ENCODE measurements at places on chromosomes 2 and 18. TPM values are rescaled to one million over a fixed set of nuclear protein-coding genes. Genes with fewer than 3 reads are reported as not detected.

PCARE gene
- 0.53 TPM for total RNA-seq

CAPN10 gene
- 37.2 TPM for total RNA-seq

PIGN gene
- 34.3 TPM for total RNA-seq

CHRND gene
- total RNA-seq = not detected

XRCC5 gene
- 173 TPM for total RNA-seq

RAMP1 gene
- total RNA-seq = 26.3 TPM

MYOM1 gene
- 19.9 TPM for total RNA-seq

PDE1A gene
- total RNA-seq = 45.7 TPM

ZNF804A gene
- total RNA-seq = 0.13 TPM

DOK6 gene
- total RNA-seq = 14.1 TPM

DNA sequence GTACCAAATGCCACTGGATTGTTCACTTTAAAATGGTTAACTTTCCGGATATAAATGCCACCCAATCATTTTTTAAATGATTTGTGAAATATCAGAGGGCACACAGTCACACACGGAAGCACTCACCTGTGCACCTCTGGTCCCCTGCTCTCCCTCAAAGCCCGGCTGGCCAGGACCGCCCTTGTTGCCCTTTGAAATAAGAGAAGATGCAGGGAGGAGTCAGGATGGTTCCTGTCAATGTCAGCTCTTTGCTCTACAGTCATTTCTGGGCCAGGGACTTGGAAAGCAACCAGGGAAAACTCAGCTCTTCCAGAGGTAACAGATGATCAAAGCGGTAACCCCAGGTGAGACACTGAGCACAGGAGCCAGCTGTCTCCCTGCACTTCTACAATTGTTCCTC is 60.7 kb downstream of the COL6A3 start:
- no peak for DNase-seq

DNA sequence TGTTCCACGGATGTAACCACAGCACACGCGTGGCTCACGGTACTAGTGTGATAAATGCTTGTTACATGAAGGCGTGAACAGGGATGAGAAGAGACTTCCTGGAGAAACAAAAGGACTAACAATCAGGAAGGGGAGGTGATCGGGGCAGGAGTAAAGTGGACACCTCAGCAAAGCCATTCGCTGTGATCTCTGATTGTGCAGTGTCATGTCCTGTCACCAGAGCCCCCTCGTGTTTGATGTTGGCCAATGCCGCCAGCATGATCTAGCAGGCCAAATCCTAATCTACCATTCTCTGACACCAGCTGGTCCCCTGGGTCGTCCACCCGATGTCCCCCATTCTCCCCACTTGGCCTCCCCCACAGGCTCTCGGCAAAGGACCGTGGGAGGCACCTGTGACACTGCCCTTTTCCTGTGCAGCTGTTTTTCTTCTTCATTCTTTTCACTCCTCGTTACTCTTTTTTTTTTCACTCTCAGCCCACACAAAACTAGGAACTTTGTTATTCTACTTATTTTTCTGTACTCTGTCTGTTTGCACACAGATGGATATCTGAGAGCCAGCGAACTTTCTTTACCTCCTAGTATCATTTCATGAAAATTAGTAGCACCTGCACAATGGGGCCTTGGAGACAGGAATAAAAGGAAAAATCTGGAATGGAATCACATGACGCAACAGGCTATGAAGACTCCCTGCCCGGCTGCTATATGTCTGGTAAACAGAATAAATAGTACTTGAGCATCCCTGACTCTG is 146.8 kb downstream of the TGIF1 start:
- DNase-seq = peak; percentile 77

DNA sequence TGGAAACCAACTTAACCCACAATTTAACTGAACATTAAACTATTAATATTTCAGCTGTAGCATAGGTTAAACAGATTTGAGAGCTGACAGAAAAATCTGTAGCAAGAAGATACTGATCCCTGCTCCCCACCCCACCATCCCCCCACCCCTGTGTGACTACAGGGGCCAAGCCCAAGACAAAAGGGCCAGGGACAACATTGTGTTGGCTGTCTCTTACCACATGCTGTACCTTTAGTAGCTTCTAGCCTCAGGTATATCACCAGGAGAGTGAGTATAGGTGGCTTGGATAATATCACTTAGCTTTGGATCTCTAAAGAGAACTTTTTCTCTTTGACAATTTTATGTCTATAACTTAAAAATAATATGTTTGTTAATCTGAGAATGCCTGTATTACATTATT is 140.7 kb downstream of the AGPS start:
- DNase-seq = no peak

DNA sequence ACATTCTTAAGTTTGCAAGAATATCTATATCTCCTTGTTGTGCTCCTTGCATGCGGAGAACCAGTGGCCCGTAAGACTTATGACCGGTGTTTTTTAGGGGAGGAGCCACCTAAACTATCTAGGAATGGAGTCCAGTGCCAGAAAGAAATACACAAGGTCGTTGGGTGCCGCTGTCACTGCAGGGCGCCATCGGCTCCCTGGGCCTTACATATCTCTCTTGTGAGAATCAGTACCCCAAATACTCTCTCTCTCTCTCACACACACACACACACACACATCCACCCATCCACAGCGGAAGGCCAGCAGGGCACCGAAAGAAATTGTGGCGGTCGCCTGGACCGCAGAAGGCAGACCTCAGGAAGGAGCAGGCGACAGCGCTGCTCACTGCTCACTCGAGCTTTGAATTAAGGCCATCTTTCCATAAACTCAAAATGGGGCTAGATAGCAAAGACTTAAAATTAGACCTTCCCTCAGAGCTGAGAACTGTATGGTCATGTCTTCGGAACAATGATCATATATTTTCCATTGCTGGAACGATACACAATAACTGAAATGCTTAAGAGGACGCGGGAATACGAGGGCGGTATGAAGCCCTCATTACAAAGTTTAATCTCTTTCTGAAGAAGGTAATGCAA is 10.4 kb downstream of the NR4A2 start:
- DNase-seq = no peak

DNA sequence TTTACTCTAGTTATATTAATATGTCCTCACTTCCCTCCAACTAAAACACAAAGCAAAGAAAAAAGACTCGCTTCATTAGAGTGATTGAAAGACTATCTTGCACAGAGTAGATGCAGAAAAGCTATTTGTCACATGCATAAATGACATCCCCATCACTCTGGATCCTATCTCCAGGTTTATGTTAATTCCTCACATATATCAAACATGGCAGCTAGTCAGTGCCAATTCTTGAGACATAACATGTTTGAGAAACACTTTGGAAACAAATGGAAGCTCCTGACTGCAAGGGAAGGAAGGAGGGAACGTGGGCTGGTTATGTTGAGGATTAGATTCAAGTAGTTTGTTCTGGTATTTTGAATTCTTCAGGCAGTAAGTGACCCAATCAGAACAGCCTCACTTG is 89.8 kb upstream of the BCL2L11 start:
- no peak for DNase-seq

DNA sequence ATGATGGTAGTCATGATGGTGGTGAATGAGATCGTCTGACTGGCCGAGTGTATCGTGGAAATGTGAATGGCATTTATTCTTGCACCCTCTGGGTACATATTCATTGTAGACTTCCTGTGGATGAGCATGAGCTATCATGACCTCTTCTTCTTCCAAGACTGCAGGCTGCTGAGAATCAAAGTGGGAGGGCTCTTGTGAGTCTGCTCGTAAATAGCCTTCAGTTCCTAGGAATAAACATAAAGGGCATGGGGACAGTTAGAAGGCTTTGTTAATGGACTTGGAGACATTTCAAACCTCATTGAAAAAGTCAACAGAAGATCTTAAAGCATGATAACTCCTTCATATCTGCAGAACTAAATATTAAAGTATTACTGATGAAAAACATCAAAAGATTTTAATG is 14.9 kb downstream of the SLC39A6 start:
- no peak for DNase-seq

DNA sequence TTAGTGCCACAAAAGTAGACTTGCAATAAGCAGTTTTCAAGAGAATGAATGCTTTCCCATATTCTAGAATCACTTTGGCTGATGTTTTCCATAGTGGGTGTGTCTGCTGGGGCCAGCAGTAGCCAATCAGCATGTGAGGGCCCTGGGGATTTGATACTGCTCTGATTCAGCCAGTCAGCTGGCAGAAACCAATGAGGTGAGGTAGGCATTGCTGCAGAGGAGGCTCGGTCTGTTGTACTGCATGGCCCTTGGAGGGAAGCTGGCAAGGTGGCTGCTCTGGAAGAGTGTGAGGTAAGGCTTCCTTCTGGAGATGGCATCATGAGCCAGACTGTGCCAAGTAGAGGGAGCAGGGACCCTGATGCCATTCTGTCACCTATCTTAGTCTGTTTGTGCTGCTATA is 22.7 kb downstream of the TMEM87B start:
- DNase-seq = no peak

- no peak for DNase-seq
Observed at GRCh38 chr18:37006742-37007141, 177.8 kb downstream of the KIAA1328 start.

GRCh38 chr2:128721096-128721495 is 402.4 kb upstream of the HS6ST1 start:
- DNase-seq = no peak

GRCh38 chr2:12430407-12431133 is 286.2 kb upstream of the TRIB2 start:
- no peak for DNase-seq

DNA sequence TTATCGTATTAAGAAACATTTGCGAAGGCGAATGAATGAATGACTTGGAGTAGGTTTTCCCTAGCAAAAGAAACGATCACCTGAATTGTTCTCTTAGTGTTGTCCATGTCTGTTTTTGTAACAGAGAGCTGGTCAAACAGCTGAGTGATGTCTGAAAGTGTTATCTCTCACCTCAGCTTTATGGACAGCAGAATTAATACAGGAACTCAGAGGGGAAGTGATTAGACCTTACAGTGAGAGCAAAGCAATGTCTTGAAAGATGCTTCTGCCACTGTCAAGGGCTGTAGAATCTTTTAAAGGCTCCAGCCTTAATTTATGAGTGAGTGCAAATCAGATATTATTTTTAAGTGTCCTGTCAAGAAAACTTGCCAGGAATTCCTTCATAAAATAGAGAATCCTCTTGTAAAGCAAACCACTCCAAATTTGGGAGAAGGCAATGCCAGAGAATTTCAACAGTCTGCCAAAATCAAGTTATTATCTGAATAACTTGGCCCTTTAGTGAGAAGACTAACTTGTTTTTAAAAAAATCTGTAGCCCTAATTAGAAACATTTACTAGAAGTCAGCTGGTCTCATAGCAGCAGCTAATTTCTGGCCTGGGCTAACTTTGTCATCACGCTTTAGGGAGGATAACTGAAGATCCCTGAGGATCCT is 60.7 kb downstream of the CDC42EP3 start:
- DNase-seq = no peak

GRCh38 chr18:42578792-42579191 is 536.7 kb downstream of the RIT2 start:
- no peak for DNase-seq

- DNase-seq = no peak
Observed at GRCh38 chr2:69192176-69192945, 179.4 kb downstream of the ANTXR1 start.

GRCh38 chr2:3223080-3223923 is 154.3 kb downstream of the EIPR1 start:
- no peak for DNase-seq

DNA sequence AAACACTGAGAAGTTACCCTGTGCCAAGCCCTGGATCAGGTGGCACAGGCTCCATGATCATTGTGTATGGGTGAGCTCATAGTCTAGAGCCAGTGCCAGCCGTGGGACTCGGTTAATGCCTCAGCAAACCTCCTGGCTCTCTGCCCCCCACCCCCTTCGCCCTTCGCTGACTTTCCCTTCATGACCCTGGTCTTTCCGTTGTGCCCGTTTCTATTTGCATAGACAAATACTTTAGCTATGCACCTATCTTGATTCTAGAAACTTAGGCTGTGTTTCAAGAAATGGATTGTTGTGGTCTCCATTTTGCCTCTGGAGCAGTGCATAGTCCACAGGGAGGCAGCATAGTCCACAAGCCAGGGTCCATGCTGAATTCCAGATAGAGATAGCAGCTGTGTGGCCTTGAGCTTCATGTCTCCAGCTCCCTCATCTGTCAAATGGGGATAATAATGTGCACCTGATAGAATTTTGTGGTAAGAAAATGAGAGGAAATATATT is 44.8 kb upstream of the KDM3A start:
- no peak for DNase-seq
